Tibial artery (tissue), 4 donors: ENCODE measurements at places on chromosomes 16 and 17.

GRCh38 chr17:3669548-3669947 lies 936 bp downstream of the EMC6 start:
- DNase-seq: no peak
- H3K4me3 ChIP-seq: peak overlapping the region; percentile 98

DNA sequence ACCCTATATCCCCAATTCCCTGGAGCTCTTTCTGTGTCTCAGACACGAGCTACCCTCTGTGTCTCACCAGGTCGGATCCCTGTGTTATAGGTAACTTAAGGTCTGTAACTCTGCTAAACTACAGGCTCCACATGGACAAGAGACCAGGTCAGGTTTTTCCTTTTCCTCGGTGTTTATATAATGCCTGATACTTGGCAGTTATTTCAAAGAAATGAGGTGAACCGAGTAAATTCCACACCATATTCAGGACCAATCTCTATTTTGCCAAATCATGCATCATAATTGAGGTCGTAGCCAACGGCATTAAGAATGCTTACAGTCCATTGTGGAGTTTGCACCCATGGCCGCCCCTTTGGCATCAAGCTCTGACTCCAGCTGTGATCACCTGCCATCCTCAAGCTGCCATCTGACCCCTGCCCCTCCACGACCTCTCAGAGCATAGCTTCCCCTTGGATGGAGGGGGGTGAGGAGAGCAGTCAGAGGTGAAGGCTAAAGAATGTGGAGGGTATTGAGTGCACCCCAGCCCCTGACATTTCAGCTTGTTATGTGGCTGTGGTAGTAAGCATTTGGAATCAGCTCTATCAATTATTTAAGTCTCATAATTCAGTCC lies 434.7 kb upstream of the RBFOX1 start:
- no peaks in the 10 kb centered on the region for H3K36me3 ChIP-seq
- H3K4me1 ChIP-seq: no peaks in the 10 kb centered on the region
- H3K27me3 ChIP-seq: no peaks in the 10 kb centered on the region

DNA sequence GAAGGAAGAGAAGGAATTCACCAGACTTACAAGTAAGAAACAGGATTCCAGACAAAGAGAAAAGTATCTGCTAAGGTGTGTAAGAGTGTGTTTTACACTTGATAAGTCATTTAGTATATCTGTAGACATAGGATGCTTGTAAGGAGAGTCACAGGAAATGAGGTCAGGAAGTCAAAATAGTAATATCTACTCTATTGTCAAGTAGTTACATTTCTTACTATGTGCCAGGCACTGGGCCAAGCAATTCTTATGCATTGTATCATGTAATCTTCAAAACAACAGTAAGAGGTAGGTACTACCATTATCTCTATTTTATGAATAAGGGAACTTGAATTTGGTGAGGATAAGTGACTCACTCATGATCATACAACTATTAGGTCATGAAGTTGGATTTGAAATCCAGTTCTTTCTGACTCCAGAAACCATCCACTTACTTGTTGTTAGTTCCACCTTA lies 129.1 kb downstream of the SNX11 start:
- peaks cover 11% of the 10 kb centered on the region for H3K27me3 ChIP-seq
- no peak overlapping the region for H3K27ac ChIP-seq
- no peak for DNase-seq
- H3K36me3 ChIP-seq: no peaks in the 10 kb centered on the region

GRCh38 chr16:12245921-12246720 lies 269.6 kb downstream of the SNX29 start:
- no peaks in the 10 kb centered on the region for H3K27me3 ChIP-seq
- DNase-seq: no peak
- no peaks in the 10 kb centered on the region for H3K4me1 ChIP-seq

GRCh38 chr16:88769617-88770460 lies 15.2 kb downstream of the PIEZO1 start:
- no peaks in the 10 kb centered on the region for H3K27me3 ChIP-seq
- no peak overlapping the region for H3K4me3 ChIP-seq
- no peaks in the 10 kb centered on the region for H3K36me3 ChIP-seq
- no peak overlapping the region for H3K27ac ChIP-seq

DNA sequence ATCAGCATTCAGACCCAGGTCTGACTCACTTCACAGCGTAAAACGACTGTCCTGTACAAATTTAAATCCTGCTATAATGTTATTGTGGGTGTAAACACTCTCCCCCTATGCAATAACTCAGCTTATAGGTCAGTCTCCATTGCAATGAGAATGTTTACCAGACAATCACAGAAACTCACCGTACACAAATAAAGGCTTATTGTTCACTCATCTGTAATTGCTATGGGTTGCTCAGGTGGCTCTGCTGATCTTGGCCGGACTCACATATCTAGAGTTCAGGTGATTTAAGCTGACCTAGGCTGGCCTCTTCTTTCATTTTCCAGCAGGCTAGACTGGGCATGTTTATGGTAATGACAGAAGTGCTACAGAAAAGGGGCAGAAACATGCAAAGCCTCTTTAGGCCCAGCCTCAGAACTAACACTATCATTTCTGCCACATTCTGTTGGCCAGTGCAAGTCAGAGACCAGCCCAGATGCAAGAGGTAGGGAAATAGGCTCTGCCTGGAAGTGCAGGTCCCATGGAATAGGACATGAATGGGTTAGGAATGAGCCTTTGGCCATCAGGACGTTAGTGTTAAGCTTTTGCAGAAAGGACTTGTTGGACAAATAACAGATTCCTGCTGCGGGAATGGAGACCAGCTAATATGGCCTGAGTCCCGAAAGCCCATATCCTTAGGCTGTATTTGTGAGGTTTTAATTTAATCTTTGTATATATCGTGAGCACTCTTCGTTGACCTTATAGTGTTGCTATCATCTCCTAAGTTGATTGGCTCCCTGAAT lies 44.0 kb downstream of the HLF start:
- no peak for DNase-seq
- no peak overlapping the region for H3K4me3 ChIP-seq
- H3K27me3 ChIP-seq: no peaks in the 10 kb centered on the region
- peaks cover 1% of the 10 kb centered on the region for H3K4me1 ChIP-seq
- H3K27ac ChIP-seq: no peak overlapping the region

DNA sequence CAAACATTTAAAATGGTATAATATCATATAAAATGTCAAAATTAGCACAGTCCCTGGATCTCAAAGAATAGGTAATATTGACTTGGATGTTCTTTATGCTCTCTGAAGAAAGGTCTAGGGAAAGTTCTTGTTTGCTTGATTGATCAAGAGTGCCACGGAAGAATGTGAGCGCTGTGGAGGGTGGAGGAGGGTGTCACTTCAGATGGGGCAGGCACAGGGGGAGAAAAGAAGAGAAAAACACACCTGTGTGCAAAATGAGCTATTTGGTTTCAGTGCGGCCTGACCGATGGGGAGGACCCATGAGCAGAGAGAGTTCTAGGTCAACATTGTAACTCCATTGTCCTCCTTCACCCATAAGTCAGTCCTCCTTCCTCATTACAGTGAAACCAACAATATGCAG lies 8.8 kb upstream of the VPS4A start:
- no peak overlapping the region for H3K27ac ChIP-seq
- H3K36me3 ChIP-seq: peaks cover 27% of the 10 kb centered on the region
- no peak for DNase-seq
- no peaks in the 10 kb centered on the region for H3K4me1 ChIP-seq

- no peaks in the 10 kb centered on the region for H3K4me1 ChIP-seq
- H3K27me3 ChIP-seq: no peaks in the 10 kb centered on the region
- peak overlapping the region; percentile 59 for H3K27ac ChIP-seq
Observed at GRCh38 chr17:8488901-8489300, 53.2 kb downstream of the NDEL1 start.

DNA sequence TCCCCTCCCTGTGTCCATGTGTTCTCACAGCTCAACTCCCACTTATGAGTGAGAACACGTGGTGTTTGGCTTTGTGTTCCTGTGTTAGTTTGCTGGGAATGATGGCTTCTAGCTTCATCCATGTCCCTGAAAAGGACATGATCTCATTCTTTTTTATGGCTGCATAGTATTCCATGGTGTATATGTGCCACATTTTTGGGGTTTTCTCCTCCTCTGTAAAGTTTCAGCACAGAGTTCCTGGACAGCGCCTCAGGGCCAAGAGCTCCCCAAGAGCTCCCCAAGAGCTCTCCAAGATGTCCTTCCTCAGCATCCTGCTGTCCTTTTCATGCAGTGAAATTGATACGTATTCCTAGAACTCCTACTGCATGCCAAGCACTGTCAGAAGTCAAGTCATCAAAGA lies 6.9 kb upstream of the ABAT start:
- no peaks in the 10 kb centered on the region for H3K27me3 ChIP-seq
- no peak overlapping the region for H3K27ac ChIP-seq
- no peak for DNase-seq
- H3K4me1 ChIP-seq: no peaks in the 10 kb centered on the region
- H3K4me3 ChIP-seq: no peak overlapping the region
- H3K36me3 ChIP-seq: peaks cover 44% of the 10 kb centered on the region

DNA sequence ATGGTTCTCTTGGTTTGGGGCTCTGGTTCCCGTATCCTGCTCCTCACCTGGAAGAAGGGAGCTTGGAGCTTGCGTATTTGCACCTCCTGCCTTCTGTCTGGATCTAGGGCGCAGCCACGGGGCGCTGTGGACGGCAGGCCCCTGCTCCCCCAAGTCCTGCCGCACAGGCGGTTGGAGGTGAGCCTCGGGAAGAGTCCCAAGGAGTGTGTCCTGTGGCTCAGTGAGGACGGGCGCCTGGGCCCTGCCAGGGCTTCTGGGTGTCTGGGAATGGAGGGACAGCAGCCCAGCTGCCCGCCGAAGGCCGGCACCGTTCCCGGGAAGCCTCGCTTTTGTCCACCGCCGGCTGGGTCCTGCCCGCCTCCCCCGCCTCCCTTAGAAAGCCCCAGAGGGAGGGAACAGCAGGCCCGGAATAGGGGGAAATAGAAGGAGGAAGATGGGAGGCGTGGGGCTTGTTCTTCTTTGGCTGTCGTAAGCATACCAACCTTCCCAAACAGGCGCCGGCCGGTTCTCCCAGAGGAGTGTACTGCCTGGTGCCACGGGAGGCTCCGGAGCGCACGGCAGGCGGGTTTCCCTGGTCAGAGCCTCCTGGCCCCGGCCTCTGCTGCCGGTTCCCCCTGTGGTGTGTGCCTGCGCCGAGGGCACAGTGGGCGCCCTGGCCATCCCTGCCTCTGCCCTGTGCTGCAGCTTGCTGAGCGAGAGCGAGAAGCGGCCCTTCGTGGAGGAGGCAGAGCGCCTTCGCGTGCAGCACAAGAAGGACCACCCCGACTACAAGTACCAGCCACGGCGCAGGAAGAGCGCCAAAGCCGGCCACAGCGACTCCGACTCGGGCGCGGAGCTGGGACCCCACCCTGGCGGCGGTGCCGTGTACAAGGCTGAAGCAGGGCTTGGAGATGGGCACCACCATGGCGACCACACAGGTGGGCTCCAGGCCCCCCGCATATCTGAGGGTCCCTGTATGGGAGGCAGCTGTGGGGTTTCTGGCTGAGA lies 1.8 kb downstream of the SOX8 start:
- H3K27me3 ChIP-seq: peaks cover 96% of the 10 kb centered on the region
- peaks cover 9% of the 10 kb centered on the region for H3K36me3 ChIP-seq
- no peak overlapping the region for H3K4me3 ChIP-seq

- no peaks in the 10 kb centered on the region for H3K27me3 ChIP-seq
- DNase-seq: peak; percentile 91
- peak overlapping the region; percentile 85 for H3K4me3 ChIP-seq
- peaks cover 5% of the 10 kb centered on the region for H3K4me1 ChIP-seq
- peak overlapping the region; percentile 96 for H3K27ac ChIP-seq
Observed at GRCh38 chr16:85610446-85611193, 2.5 kb upstream of the GSE1 start.

DNA sequence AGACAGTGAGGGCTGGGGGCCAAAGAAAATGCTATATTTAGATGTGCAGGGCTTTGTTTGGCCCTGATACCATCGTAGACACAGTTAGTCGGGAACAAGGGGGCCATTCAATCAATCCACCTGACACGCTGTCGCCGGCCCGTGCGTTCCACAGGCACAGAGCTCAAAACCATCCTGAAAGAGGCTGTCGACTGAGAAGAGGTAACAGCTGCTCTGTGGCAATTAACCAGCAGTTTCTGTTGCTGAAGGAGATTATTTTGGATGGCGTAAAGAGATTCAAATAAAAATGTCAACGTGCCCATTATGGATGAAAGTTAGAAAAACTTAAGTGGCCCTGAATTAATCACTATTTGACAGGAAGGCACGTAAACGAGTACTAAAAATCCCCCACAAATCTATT lies 276.2 kb upstream of the IRX5 start:
- no peaks in the 10 kb centered on the region for H3K4me1 ChIP-seq
- peak overlapping the region; percentile 72 for H3K27ac ChIP-seq
- no peaks in the 10 kb centered on the region for H3K27me3 ChIP-seq
- no peaks in the 10 kb centered on the region for H3K36me3 ChIP-seq
- no peak for DNase-seq

DNA sequence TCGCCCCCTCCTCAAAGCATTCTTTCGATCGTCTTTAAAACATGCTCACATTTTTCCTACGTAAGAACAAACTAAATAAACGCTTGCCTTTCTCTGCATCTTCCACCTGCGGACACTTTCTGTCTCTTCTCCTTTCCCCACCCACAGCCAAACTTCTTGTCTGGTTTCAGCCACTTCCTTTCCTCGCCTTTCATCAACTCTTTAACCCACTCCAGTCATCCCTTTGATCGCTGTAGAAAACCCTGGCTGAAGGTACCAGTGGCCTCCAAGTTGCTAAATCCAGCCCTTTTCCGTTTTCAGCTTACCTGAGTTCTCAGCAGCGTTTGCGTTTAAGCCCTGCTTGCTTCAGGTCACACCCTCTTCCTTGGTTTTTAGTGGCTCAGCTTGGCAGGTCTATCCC lies 483 bp downstream of the RPA1 start:
- H3K27ac ChIP-seq: peak overlapping the region; percentile 81
- no peaks in the 10 kb centered on the region for H3K4me1 ChIP-seq
- H3K27me3 ChIP-seq: no peaks in the 10 kb centered on the region
- H3K4me3 ChIP-seq: peak overlapping the region; percentile 74
- peaks cover 33% of the 10 kb centered on the region for H3K36me3 ChIP-seq

GRCh38 chr16:61432421-61432820 lies 603.8 kb downstream of the CDH8 start:
- H3K36me3 ChIP-seq: no peaks in the 10 kb centered on the region
- no peak overlapping the region for H3K27ac ChIP-seq
- H3K4me1 ChIP-seq: no peaks in the 10 kb centered on the region
- H3K4me3 ChIP-seq: no peak overlapping the region

DNA sequence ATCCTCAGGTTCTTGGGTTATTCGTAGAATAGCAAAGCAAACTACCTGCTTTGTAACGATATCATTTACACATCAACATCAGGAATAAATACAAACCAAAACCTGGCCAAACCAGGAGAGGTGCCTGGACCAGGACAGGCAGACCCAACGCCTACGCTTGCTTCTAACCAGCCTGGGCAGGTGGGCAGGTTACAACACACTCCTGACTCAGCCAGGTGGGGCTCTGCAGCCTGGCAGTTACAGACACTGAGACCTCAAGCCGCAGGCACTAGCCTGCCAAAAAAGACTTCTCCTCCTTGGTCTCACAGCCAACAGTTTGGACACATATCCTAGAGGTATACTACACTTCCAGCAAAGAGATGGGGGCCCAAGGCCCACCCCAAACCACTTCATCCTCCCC lies 14.0 kb downstream of the ANKRD11 start:
- H3K27me3 ChIP-seq: no peaks in the 10 kb centered on the region
- no peaks in the 10 kb centered on the region for H3K36me3 ChIP-seq
- no peak overlapping the region for H3K4me3 ChIP-seq
- no peak for DNase-seq

- H3K27me3 ChIP-seq: no peaks in the 10 kb centered on the region
- no peak overlapping the region for H3K27ac ChIP-seq
- DNase-seq: no peak
- no peaks in the 10 kb centered on the region for H3K4me1 ChIP-seq
Observed at GRCh38 chr16:82136956-82137821, 32.8 kb downstream of the MPHOSPH6 start.
